ENCODE measurements at places on chromosomes 3 and 15. TPM values are rescaled to one million over a fixed set of nuclear protein-coding genes. Genes with fewer than 3 reads are reported as not detected.

SMAD6 gene
- total RNA-seq: not detected

SYNM gene
- total RNA-seq: 0.12 TPM

SPPL2A gene
- total RNA-seq: 93.0 TPM

AADACL2 gene
- not detected for total RNA-seq

PAK6 gene
- total RNA-seq: 9.3 TPM

GPR15 gene
- total RNA-seq: not detected

PLA2G4E gene
- 0.12 TPM for total RNA-seq

SLC30A4 gene
- 3.4 TPM for total RNA-seq

PIK3CB gene
- total RNA-seq: 21.1 TPM

INKA1 gene
- 4.8 TPM for total RNA-seq

IREB2 gene
- total RNA-seq: 50.1 TPM

CCDC54 gene
- total RNA-seq: not detected

RUVBL1 gene
- 88.1 TPM for total RNA-seq

GP9 gene
- not detected for total RNA-seq

FBXW12 gene
- not detected for total RNA-seq

COL6A5 gene
- total RNA-seq: not detected

PRR20G gene
- not detected for total RNA-seq

KNG1 gene
- not detected for total RNA-seq

ZNF106 gene
- total RNA-seq: 61.4 TPM

SEMA3G gene
- total RNA-seq: not detected

LRRC34 gene
- total RNA-seq: not detected

CSPG4 gene
- total RNA-seq: 0.05 TPM

SPINT1 gene
- total RNA-seq: 57.9 TPM

GDPGP1 gene
- total RNA-seq: 3.4 TPM

NUDT16 gene
- total RNA-seq: 12.0 TPM

RETNLB gene
- not detected for total RNA-seq

GALNT15 gene
- 10.2 TPM for total RNA-seq

KNL1 gene
- total RNA-seq: 7.9 TPM

CFAP100 gene
- not detected for total RNA-seq

ZDHHC23 gene
- total RNA-seq: 7.4 TPM

UACA gene
- 37.0 TPM for total RNA-seq

C3orf22 gene
- not detected for total RNA-seq

KLF15 gene
- 5.3 TPM for total RNA-seq

WDR93 gene
- 0.47 TPM for total RNA-seq

CCR9 gene
- not detected for total RNA-seq

LSAMP gene
- not detected for total RNA-seq

CLDN16 gene
- total RNA-seq: 0.23 TPM

TMEM207 gene
- not detected for total RNA-seq

ECE2 gene
- not detected for total RNA-seq

ARHGAP31 gene
- 4.7 TPM for total RNA-seq

EXD1 gene
- 0.37 TPM for total RNA-seq

EFCC1 gene
- not detected for total RNA-seq

GPR156 gene
- total RNA-seq: 1.0 TPM

C3orf49 gene
- not detected for total RNA-seq

GOLGA6D gene
- not detected for total RNA-seq

ARRDC4 gene
- total RNA-seq: 39.8 TPM

DGKG gene
- not detected for total RNA-seq
